Naive thymus-derived CD4-positive, alpha-beta T cell (primary cell): ENCODE measurements at places on chromosomes 2 and 18.

DNA sequence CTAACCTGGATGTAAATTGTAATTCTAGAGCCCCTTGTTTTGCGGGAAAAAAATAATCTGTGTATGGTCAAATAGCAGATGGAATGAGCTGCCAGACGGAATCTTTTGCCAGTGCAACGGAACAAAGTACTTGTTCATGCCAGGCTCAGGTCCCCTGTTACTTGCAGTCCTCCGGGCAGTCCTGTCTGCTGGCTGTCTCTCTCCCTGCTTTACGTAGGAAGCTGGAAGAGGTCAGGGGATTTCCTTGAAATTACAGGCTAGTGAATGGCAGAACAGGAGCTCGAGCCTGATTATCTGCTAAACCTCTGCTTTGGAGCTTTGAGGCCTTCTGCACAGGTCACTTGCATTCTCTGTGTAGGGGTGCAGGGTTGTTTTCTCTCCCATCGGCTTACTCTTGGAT is 54.8 kb downstream of the LRRFIP1 start:
- no peak overlapping the region for H3K4me3 ChIP-seq
- peaks cover 6% of the 10 kb centered on the region for H3K4me1 ChIP-seq
- no peak for DNase-seq
- H3K36me3 ChIP-seq: no peaks in the 10 kb centered on the region
- H3K27ac ChIP-seq: no peak overlapping the region

DNA sequence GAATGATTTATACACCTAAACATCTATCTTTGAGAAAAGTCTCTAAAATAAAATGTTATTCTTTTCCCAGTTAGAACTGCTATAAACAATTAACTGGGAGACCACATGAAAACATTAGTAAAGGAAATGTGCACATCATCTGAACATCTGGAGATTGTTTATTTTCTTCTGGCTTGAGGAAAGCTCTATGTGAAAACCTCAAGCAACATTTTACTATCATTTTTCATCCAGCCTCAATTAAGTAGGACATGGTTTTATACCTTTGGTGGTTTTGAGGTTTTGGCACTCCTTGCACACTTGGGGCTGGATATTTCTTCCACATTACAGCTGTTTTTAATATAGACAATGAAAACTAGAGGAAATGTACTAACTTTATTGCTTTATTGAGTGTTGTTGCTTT is 609.5 kb upstream of the SLC8A1 start:
- DNase-seq: no peak
- no peaks in the 10 kb centered on the region for H3K27me3 ChIP-seq
- H3K27ac ChIP-seq: no peak overlapping the region
- no peaks in the 10 kb centered on the region for H3K36me3 ChIP-seq
- H3K4me3 ChIP-seq: no peak overlapping the region

- no peaks in the 10 kb centered on the region for H3K4me1 ChIP-seq
- H3K36me3 ChIP-seq: no peaks in the 10 kb centered on the region
- no peak overlapping the region for H3K4me3 ChIP-seq
- no peak overlapping the region for H3K27ac ChIP-seq
- DNase-seq: no peak
These were observed 34.3 kb upstream of the RMP24 start for GRCh38 chr18:35938158-35938557.

DNA sequence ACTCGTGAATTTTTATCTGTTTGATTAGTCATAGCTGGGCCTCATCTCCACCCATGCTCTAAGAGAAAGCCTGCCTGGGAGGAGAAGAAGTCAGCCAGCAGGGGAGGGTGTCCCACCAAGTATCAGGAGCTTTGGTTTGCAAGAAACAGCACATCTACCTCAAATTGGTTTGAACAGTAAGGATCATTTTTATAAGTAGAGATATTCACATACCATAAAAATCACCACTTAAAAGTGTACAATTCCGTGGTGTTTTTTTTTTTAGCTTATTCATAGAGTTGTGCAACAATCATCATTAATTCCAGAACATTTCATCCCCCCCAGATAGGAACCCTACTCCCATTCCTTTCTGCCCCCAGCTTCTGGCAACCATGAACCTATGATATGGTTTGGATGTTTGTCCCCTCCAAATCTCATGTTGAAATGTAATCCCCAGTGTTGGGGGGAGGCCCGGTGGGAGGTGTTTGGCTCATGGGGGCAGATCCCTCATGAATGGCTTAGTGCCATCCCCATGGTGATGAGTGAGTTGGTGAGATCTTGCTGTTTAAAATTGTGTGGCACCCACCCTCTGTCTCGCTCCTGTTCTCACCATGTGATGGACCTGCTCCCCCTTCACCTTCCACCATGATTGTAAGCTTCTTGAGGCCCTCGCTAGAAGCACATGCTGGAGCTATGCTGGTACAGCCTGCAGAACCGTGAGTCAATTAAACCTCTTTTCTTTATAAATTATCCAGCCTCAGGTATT is 36.2 kb upstream of the HS6ST1 start:
- H3K27ac ChIP-seq: no peak overlapping the region
- no peaks in the 10 kb centered on the region for H3K36me3 ChIP-seq
- no peaks in the 10 kb centered on the region for H3K4me1 ChIP-seq
- H3K4me3 ChIP-seq: no peak overlapping the region

- no peak overlapping the region for H3K27ac ChIP-seq
- H3K4me3 ChIP-seq: no peak overlapping the region
- no peaks in the 10 kb centered on the region for H3K27me3 ChIP-seq
- H3K4me1 ChIP-seq: no peaks in the 10 kb centered on the region
These were observed 36.0 kb upstream of the TANK start for GRCh38 chr2:161124201-161124600.

GRCh38 chr2:48668992-48669391 is 51.3 kb downstream of the GTF2A1L start:
- H3K27me3 ChIP-seq: no peaks in the 10 kb centered on the region
- no peak overlapping the region for H3K27ac ChIP-seq
- no peak for DNase-seq
- no peaks in the 10 kb centered on the region for H3K4me1 ChIP-seq
- no peaks in the 10 kb centered on the region for H3K36me3 ChIP-seq

- no peak overlapping the region for H3K4me3 ChIP-seq
- H3K27me3 ChIP-seq: no peaks in the 10 kb centered on the region
- H3K27ac ChIP-seq: no peak overlapping the region
- DNase-seq: no peak
- H3K36me3 ChIP-seq: peaks cover 9% of the 10 kb centered on the region
These were observed 14.6 kb downstream of the CEP68 start for GRCh38 chr2:65070856-65071255.

DNA sequence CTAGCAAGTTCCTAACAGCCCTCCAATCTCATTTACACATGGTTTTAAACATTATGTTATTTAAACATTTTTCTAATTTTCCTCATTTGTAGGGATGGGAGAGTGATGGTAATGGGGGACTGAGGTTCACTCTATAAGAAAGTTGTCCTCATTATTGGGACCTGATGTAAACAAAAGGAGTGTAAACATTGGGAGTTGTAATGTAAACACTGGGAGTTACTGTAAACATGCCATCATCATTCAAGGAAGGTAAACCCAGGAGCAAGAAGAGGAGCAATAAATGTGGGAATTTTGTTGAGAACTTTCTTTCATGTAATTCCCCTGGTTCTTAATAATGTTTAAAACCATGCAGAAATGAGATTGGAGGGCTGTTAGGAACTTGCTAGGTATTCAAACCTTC is 17.8 kb downstream of the RFTN2 start:
- no peaks in the 10 kb centered on the region for H3K4me1 ChIP-seq
- no peaks in the 10 kb centered on the region for H3K36me3 ChIP-seq
- no peak for DNase-seq
- no peak overlapping the region for H3K27ac ChIP-seq

GRCh38 chr18:58387716-58388115 is 241.2 kb downstream of the ALPK2 start:
- no peak for DNase-seq
- no peak overlapping the region for H3K27ac ChIP-seq
- H3K36me3 ChIP-seq: no peaks in the 10 kb centered on the region
- no peak overlapping the region for H3K4me3 ChIP-seq

DNA sequence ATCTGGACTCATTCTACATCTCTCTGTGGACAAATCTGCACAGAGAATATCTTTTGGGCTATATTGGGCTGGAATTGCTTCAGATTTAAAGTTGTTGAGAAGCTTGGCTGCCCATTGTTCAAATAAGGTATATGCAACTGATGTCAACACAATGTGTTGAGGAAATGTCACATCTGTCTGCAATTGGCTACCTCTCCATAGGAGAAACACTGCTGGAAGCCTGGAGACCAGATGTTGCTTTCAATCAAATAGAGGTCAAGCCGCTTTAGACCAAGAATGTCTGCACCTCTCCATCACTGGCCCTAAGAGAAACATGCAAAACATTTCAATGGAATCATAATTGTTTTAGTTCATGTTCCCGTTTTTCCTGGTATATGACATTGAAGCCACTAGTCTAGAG is 720.2 kb downstream of the SLC4A3 start:
- no peaks in the 10 kb centered on the region for H3K27me3 ChIP-seq
- no peaks in the 10 kb centered on the region for H3K36me3 ChIP-seq
- no peak for DNase-seq
- no peak overlapping the region for H3K27ac ChIP-seq
- no peak overlapping the region for H3K4me3 ChIP-seq
- H3K4me1 ChIP-seq: no peaks in the 10 kb centered on the region

GRCh38 chr2:102145107-102145506 is 2.6 kb downstream of the IL1R1 start:
- no peak for DNase-seq
- H3K27me3 ChIP-seq: no peaks in the 10 kb centered on the region
- no peaks in the 10 kb centered on the region for H3K36me3 ChIP-seq

DNA sequence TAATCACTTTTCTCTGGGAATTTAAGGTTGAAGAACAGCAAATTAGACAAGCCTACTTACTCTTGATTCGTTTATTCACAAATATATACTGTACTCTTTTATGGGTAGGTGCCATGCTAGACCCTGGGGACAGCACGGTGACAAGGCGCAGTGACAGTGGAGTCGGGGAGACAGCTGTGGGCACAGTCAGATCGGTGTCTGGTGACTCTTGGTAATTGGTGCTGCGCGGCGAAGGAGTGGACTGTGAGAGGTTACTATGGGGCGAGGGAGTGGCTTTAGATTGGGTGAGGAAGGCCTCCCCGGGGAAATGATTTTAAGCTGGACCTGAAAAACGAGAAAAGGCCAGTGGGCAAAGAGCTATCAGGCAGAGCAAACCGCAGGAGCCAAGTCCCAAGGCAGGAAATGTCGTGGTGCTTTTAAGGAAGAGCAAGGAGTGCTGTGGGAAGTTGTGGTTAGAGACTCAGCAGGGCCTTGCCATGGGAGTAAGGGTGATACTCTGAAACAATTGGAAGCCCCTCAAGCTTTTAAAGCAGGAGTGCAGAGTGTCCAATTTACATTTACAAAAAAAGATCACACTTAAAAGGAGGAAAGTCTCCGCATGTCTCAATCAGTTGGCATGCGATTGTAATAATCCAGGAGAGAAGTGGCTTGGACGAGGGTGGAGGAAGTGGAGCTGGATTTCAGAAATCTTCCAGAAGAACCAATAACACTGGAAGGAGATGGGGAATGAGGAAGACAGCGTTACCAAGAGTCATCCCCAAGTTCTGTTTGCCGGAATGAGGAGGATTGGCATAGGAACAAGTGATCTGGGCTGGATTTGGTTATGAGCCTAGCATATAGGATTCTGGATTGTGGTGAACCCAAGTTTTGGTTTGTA is 36.1 kb upstream of the TXNDC2 start:
- no peak overlapping the region for H3K27ac ChIP-seq
- DNase-seq: no peak

- H3K27me3 ChIP-seq: no peaks in the 10 kb centered on the region
- no peaks in the 10 kb centered on the region for H3K4me1 ChIP-seq
- no peak overlapping the region for H3K27ac ChIP-seq
- H3K36me3 ChIP-seq: no peaks in the 10 kb centered on the region
These were observed 383.3 kb downstream of the MTX2 start for GRCh38 chr2:176652300-176653182.

- H3K4me1 ChIP-seq: peaks cover 36% of the 10 kb centered on the region
- peaks cover 12% of the 10 kb centered on the region for H3K36me3 ChIP-seq
- no peaks in the 10 kb centered on the region for H3K27me3 ChIP-seq
- no peak for DNase-seq
- no peak overlapping the region for H3K4me3 ChIP-seq
- H3K27ac ChIP-seq: no peak overlapping the region
These were observed 2.6 kb downstream of the GTF3C2 start for GRCh38 chr2:27353762-27354596.

DNA sequence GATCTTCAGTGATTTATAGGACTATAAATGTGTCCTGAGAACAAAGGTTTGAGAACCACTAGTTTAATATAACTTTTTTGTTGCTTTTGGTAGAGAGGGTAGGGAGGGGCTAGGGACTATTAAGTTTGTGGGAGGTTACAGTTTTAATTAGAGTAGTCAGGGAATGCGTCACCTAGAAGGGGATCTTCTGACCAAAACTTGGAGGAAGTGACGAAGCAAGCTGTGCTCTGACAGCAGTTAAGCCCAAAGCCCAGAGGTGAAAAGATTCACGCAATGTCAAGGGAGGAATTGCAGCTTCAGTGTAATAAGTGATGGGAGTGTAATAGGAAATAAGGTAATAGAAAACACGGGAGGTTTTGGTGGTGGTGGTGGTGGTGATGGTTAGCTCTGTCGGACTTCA is 8.1 kb downstream of the TDRD15 start:
- H3K4me1 ChIP-seq: no peaks in the 10 kb centered on the region
- no peak overlapping the region for H3K27ac ChIP-seq
- H3K4me3 ChIP-seq: no peak overlapping the region
- DNase-seq: no peak
- H3K27me3 ChIP-seq: no peaks in the 10 kb centered on the region

- no peaks in the 10 kb centered on the region for H3K36me3 ChIP-seq
- no peak overlapping the region for H3K27ac ChIP-seq
- H3K4me3 ChIP-seq: no peak overlapping the region
- DNase-seq: no peak
- no peaks in the 10 kb centered on the region for H3K27me3 ChIP-seq
These were observed 30.2 kb downstream of the INSIG2 start for GRCh38 chr2:118118479-118118878.

- H3K36me3 ChIP-seq: no peaks in the 10 kb centered on the region
- no peaks in the 10 kb centered on the region for H3K27me3 ChIP-seq
- DNase-seq: no peak
- no peak overlapping the region for H3K27ac ChIP-seq
These were observed 38.1 kb downstream of the EMX1 start for GRCh38 chr2:72955228-72956049.

- H3K4me3 ChIP-seq: no peak overlapping the region
- no peak for DNase-seq
- H3K27ac ChIP-seq: no peak overlapping the region
- no peaks in the 10 kb centered on the region for H3K27me3 ChIP-seq
- no peaks in the 10 kb centered on the region for H3K36me3 ChIP-seq
These were observed 11.2 kb downstream of the ANKAR start for GRCh38 chr2:189685540-189686229.
